H9 (cell line): ENCODE measurements at places on chromosomes 11 and 22. TPM values are rescaled to one million over a fixed set of nuclear protein-coding genes. Genes with fewer than 3 reads are reported as not detected.
A peak's percentile ranks its signal among the peaks of the same experiment; 100 is the strongest.

GRCh38 chr11:20656901-20657300, 12.5 kb upstream of the NELL1 start:
- DNase-seq, result no peak

GRCh38 chr11:43833657-43834073, 47.0 kb upstream of the ALKBH3 start:
- DNase-seq, result no peak

The TPBGL gene
- total RNA-seq, result 0.61 and 0.64 TPM in 2 replicates

DNA sequence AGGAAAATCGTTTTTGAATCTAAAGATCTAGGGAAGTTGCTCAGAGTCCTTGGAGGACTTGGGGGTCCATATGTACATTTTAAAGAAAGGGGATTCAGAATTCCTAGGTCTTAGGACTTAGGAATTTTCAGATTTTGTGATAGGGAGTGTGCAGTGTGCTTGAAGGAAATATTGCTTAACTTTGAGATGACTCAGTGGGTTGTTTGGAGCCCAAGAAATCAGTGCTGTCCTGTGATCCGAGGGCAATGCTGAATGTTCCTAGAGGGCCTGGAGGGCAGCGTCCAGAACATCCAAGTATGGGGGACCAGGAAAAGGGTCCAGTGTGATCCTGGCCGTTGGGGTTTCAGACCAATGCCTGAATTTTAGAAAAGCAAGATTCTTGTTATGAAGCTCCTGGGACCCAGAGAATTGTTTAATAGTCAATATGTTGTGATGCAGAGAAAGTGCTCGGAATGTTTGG, 3.1 kb upstream of the IGF2 start:
- DNase-seq, result no peak

GRCh38 chr11:123301696-123302400, 106.8 kb upstream of the CLMP start:
- peak; percentile 82 for DNase-seq

DNA sequence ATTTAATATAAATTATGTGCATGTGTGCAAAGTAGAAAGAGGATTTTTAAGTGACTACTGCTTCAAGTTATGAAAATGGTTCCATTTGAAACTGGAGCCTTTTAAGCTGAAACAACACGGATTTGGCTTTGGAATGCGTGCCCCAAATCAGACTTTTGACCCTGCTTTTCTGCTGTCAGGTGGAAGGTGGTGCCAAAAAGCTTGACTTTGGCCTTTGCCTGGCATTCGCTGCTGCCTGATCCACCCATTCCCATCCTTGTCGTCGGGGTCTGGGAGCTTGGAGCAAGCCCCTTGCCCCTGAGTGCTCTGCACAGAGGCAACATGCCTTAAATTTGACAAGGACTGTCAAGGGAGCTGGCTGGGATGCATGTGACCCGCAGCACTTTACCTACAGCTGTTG, 335.3 kb upstream of the SYN3 start:
- no peak for DNase-seq

DNA sequence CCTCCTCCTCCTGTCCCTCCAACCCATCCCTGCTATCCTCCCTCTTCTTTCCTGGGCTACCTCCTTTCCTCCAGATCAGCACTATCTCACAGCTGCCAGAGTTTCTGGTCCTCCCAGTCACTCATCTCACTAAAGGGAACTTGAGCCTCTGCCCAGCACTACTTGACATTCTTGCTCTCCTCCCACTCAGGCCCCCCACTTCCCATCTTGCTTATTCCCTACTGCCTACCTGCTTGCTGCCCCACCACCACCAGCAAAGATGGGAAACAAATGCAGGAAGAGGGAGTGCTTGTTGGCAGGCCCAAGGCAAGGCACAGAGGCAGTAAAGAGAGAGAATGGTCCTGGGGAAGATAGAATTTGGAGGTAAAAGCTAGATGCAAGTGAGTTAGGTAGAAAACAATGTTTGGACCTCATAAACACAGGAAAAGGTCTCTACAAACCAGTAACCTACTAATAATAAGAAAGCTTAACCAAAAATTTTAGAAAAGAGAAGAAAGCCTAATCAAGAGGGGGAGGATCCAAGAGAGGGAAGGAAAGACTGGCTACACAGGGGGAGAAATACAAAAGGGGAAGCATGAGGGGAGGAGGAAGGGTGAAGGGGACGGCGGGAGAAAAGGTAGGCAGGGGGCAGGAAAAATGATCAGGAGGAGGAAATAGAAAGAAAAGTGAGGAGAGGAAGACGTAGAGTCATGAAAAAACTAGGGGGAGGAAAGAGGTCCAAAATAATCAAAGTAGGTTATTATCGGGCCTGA, 63.6 kb downstream of the PAK1 start:
- no peak for DNase-seq

DNA sequence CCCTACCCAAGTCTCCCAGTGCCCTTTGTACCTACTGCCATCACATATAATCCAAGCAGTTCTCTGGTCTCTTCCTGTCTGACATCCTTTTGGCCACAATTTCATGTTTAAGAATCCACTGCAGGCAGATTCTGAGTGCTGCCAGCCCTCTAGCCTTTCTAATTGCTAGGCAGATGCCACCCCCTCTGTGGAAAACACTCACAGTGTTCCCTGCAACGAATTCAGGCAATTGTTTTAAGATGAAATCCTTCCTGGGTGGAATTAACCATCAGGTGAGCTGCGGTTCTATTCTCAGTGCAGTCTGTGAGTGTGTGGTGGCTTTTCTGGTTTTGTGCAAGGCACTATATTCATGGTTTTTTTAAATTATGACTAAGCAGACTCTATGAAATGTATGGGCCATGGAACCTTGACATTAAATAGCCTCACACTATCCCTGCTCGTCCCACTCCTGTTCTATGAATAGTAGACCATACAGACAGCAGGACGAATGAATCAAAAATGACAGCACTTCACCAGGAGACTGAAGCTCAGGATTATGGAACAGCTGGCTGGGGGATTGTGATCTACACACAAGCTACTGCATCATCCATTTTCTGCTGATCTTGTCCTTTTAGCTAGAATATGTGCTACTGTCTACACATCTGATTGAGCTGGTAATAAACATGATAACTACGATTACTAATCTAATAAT, 29.8 kb upstream of the BMAL1 start:
- no peak for DNase-seq

- no peak for DNase-seq
Measured at GRCh38 chr11:110793556-110793955, 81.3 kb upstream of the ARHGAP20 start.

DNA sequence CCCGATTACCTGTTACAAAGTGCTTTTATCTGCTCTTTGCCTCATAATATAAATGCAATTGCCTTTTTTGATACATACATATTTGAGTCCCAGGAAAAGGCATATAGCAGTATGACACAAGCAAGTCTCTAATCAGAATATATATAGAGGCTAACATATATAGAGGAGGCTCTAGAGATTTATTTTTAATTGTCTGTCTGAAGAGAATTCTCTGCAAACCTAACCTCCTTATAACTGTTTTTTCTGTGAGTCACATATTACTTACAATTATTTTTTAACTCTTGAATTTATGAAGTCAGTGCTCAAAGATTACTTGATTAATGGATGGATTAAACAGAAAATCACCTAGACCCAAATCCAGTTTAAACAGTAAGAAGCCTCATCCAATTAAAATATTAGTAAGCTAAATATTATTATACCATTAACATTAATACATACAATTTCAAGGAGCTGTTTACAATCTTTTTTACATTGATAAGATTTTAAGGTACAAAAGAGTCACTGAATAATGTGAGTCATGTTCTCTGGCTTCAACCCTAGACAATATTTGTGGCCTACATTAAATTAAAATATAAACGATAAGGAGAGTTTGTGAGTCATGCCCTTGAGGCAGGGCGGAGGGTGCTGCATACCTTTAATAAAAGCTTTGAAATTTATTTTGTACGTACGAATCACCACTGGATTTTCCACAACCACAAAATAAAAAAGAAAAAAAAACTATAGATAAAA, 19.2 kb upstream of the MMP13 start:
- DNase-seq, result no peak

- DNase-seq, result peak; percentile 70
Measured at GRCh38 chr22:22767876-22768602, 119.6 kb upstream of the IGLL5 start.

DNA sequence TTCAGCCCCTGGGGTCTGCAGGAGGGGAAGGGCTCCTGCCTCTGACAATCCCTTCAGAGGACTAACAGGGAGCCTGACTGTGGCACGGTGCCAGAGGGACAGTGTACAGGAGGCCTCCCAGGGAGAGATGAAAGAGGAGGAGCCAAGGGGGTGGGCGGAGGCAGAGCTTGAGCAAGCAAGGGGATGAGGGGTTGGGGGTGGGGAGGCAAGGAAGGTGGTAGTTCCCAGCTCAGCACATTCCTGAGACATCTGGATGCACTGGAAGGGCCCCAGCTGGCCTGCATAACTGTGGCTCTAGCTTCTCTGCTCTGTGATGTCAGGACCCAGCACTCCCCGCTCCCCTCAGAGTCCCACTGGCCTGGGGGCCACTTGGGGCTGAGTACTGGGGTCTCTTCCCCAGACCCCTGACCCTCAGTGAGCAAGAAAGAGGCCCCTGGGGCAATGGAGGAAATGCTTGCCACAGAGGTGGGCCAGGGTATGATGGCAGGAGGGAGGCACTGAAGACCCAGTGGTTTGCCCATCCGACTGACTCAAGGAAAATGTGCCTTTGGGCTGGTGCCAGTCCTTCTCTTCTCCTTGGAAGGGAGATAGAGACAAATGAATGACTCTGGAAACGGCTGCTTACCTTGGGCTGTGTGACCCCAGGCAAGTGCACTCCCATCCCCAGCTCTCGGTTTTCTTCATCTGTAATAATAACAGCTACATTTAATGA, 13.3 kb downstream of the CREB3L1 start:
- peak; percentile 93 for DNase-seq

DNA sequence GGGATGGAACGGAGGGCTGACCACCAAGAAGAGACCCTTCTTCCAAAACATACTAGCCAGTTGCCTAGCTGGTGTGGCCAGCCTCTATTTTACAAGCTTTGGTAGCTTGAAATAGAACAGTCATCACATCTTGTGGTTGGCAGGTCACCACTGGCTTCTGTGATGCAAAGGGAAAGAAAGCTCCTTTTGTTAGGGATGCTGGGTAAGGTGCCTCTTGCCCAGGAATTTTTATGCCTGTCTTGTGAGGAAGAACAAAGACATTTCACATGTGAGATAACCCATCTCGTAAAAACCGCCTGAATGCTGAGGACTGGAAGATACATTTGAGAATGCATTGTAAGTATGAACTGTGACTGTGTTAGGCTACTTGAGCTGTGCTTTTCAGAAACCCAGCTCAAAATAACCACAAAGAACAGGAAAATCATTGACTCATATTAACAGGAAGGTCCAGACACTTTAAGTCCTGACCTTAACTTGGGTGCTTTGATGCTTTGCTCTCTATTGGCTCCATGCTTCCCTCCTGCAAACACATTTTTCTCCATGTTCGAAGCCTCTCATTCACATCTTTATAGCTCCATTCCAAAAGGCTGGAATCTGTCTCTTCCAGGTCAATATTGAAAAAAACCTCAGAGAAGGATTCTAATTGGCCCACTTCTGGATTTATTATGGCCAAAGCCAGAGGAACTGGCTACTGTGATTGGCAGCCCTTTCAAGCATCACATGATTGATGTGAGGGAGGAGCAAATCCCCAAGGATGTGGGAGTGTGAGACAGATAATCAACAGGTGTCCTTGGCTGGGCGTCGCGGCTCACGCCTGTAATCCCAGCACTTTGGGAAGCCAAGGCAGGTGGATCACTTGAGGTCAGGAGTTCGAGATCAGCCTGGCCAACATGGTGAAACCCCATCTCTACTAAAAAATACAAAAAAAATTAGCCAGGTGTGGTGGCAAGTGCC, 53.9 kb downstream of the MICAL2 start:
- DNase-seq, result no peak

- DNase-seq, result peak; percentile 57
Measured at GRCh38 chr22:23269441-23270211, 89.3 kb downstream of the BCR start.

GRCh38 chr11:66168289-66168688, 98.2 kb downstream of the PACS1 start:
- no peak for DNase-seq

GRCh38 chr11:64844330-64845128, at the start of gene CDC42BPG:
Gene CDC42BPG (minus strand): TSS chr11:64844653. CDS start chr11:64844569, 84 bp downstream.
- peak; percentile 91 for DNase-seq

The RTN4RL2 gene
- total RNA-seq, result 7.0 and 7.1 TPM in 2 replicates

The SEC14L6 gene
- total RNA-seq, result 0.46 and 1.1 TPM in 2 replicates

DNA sequence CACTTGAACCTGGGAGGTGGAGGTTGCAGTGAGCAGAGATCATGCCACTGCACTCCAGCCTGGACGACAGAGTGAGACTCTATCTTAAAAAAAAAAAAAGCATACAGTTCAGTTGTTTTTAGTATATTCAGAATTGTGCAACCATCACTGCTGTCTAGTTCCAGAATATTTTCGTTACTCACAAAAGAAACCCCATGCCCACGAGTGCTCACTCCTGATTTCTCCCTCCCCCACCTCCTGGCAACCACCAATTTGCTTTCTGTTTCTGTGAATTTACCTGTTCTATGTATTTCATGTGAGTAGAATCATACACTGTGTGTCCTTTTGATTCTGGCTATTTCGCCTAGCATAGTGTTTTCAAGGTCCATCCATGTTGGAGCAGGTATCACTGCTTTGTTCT, 24.8 kb downstream of the PTPRJ start:
- DNase-seq, result no peak

DNA sequence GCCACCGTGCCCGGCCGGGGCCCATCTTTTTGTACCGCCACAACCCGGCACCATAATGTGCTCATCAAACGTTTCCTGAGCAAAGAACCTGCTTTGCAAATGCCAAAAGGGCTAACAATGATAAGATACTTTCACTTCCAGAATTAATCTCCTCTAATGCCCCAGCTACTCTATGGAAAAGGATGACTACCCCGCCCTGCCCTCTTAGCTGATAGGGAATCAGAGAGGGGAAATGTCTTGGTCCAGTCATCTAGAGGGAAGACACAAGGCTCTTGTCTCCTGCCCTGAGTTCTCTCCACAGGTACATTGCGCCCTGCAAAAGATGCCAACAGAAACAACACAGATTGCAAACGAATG, 586 bp downstream of the TTLL1 start:
- DNase-seq, result no peak

- DNase-seq, result peak; percentile 49
Measured at GRCh38 chr11:32288276-32288675, 147.1 kb downstream of the WT1 start.

DNA sequence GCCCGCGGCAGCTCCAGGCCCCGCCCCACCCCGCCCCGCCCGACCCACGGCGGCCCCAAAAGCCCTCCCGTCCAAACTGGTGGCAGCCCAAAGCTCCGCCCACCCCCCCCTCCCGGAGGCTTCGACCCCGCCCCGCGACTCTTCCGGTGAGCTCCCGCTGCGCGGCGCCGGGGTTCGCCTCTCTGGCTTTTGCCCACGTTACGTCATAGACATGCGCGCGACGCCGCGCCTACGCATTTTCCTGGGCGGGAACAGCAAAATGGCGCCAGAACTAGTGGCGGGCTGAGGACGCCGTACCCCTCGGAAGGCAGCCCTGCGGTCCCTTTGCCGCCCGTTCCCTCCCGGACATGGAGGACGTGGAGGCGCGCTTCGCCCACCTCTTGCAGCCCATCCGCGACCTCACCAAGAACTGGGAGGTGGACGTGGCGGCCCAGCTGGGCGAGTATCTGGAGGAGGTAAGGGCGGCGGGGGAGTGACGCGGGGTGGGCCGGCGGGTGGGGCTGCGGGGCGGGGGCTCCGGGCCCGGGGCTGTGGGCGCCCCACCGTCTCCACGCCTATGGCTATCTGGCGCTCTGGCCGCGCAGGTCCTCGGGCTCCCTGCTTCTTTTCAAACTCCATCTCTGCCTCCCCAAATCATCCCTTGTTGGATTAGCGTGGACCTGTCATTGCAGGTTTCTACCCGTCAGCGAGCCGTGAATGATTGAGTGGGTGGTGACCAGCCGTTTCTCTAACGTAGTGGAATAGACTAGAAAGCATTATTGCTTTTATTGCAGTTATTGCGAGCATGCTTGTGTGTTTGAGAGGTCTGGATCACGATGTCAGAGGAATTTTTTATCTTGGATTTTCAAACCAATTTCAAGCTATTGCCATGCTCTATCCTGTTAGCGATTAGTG, at the start of gene NCAPH2:
Gene NCAPH2, plus strand, starts transcription at position 234 of the 894 bp plus-strand sequence. Its CDS starts 114 bp downstream, at position 348.
- peak; percentile 98 for DNase-seq
